GF-D8 (cell line): ENCODE measurements at places on chromosomes 13 and 19.

- no peak for DNase-seq
Observed at GRCh38 chr19:35321291-35321690, 7.7 kb upstream of the CD22 start.

DNA sequence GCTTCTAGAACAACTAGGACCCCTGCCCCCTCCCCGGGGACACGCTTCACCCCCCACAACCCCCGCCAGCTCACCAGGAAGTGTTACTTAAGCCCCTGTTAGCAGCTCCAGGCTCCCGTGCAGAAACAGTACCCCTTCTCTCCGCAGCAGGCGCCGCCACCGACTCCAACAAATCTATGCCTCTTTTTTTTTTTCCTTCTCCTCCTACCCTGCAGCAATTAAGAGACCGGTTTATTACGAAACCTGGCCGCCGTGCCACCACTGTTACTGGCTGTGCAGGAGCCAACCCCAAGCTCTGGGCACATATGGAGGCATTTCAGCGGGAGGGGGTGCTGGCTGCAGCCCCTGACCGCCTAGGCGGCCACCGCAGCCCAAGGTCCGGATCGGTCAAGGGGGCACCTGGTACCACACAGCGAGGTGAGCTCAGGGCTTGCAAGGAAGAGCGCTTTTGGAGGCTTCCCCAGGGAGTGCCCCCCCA lies 2.4 kb downstream of the GADD45B start:
- DNase-seq, result peak; percentile 95

GRCh38 chr19:38303517-38304351 lies at the start of gene C19orf33:
Gene C19orf33 (plus strand): TSS chr19:38304251. CDS start chr19:38304262, 11 bp downstream.
- DNase-seq, result no peak

DNA sequence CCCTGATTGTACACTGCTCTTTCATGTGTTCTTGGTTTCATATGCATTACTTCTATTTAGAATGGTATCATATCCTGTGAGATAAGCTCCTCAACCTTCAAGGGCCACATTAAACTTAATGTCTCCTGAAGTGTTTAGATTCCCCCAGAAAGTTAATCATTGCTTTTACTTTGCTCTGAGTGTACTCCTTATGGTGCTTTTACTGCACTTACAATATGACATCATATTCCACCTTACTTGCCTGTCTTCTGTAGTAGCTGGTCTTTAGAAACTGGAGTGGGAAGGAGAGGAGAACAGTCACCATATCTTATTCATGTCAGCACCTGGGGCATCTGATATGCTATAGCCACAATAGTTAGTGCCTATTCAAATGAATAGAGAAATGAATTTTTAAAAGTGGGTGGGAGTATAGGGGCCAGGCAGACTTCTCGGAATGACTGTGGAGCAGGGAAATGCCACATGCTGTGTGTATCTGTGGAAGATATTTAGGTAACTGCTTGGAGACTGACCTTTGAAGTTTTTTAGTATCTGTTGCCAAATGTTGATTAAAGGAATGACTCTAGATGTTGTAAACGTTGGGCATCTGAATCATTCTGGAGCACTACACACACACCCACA lies 40.2 kb downstream of the SLAIN1 start:
- DNase-seq, result no peak

- DNase-seq, result no peak
Observed at GRCh38 chr13:78198419-78198818, 279.8 kb upstream of the EDNRB start.
